ENCODE measurements at places on chromosomes 1 and 21. TPM values are rescaled to one million over a fixed set of nuclear protein-coding genes. Genes with fewer than 3 reads are reported as not detected.

The CFAP74 gene
- 0.25 TPM for total RNA-seq

The FCRLA gene
- total RNA-seq, result 0.49 TPM

The ABCG1 gene
- total RNA-seq, result 15.0 TPM

The ATP1A1 gene
- total RNA-seq, result 98.8 TPM

The PRDX6 gene
- total RNA-seq, result 23.8 TPM

The OPRD1 gene
- total RNA-seq, result 0.25 TPM

The ATP5PO gene
- total RNA-seq, result 139 TPM

The BTBD19 gene
- 2.2 TPM for total RNA-seq

The OLFML3 gene
- 12.3 TPM for total RNA-seq

The UBE2U gene
- not detected for total RNA-seq

The DISC1 gene
- total RNA-seq, result 4.4 TPM

The LMOD1 gene
- total RNA-seq, result 0.49 TPM

The PDPN gene
- total RNA-seq, result 7.4 TPM

The FOXD3 gene
- not detected for total RNA-seq

The SFN gene
- total RNA-seq, result not detected

The FAM229A gene
- total RNA-seq, result 2.2 TPM

All from temporal lobe (tissue), 4 donors.